Choroid plexus epithelial cell (primary cell): ENCODE measurements at places on chromosomes 3 and 15.

DNA sequence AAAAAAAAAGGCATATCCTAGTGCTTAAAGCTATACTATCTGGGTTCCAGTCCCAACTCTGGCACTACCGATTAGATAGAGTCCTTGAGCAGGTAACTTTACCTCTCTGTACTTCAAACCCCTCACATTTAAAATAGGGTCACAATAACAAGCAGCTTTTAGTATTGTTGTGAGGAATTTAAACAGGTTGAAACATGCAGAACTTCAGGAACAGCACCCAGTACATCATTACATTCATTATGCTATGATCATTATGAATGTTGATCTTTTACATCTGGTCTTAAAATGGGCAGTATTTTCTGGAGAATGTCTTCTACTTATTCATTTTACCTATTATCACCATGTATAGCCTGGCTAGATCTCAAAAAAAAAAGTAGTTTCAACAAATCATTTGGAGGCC is 176.1 kb upstream of the CCDC54 start:
- no peak for DNase-seq

DNA sequence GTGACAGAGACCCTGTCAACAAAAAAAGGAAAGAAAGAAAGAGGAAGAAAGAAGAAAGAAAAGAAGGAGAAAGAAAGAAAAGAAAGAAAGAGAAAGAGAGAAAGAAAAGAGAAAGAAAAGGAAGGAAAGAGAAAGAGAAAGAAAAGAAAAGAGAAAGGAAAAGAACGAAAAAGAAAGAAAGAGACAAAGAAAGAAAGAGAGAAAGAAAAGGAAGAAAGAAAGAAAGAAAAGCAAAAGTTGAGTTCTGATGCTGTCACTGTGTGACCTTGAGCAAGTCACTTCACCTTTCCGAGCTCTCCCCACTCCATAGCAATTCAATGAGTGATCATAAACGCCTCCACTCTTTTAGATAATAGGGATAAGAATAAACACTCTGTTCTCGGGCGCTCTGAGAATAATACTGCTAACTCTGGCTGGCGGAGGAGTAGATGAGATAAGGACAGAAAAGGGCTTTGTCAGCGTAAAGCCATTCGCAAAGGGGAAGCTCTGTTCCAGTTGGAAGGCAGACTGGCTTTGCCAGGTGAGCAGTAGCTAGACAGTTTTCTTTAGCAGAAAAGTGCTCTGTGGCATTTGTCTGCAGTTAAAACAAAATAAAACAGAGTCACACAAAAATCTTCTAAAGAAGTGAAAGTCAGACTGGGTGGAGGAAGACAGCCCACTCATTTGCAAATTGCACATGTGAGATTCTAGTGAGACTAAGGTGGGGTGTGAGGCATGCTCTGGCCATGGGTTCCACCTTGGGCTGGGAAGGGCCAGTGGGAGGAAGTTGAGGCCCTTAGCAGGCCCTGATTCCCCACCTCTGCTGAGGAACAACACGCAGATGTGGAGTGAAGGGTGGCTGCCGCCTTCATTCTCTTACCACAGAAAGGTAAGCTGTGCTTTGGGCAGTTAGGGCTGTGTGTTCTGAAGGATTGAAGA is 9.6 kb upstream of the FLNB start:
- DNase-seq, result no peak

- peak; percentile 52 for DNase-seq
Observed at GRCh38 chr15:71124937-71125790, 9.9 kb downstream of the THSD4 start.

DNA sequence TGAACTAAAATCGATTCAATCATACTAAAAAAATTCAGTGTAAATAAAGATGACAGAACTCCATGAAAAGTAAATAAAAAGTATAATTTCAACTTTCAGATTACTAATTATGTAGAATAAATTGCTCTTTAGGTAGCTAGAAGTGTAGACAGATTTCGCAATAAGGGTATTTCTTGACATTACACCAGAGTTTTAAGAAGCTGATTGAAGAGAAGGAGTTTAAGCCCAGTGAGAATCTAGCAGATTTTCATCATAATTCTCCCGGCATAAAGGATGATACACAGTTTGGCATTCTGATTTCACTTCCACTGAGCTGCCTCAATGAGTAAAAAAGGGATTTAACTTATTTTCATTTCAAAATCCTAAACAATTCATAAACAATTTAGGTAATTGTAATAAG is 259.2 kb downstream of the NEK10 start:
- no peak for DNase-seq

GRCh38 chr3:181974198-181974597 is 262.5 kb downstream of the SOX2 start:
- no peak for DNase-seq

- DNase-seq, result no peak
Observed at GRCh38 chr3:56253941-56254665, 214.2 kb downstream of the ERC2 start.

DNA sequence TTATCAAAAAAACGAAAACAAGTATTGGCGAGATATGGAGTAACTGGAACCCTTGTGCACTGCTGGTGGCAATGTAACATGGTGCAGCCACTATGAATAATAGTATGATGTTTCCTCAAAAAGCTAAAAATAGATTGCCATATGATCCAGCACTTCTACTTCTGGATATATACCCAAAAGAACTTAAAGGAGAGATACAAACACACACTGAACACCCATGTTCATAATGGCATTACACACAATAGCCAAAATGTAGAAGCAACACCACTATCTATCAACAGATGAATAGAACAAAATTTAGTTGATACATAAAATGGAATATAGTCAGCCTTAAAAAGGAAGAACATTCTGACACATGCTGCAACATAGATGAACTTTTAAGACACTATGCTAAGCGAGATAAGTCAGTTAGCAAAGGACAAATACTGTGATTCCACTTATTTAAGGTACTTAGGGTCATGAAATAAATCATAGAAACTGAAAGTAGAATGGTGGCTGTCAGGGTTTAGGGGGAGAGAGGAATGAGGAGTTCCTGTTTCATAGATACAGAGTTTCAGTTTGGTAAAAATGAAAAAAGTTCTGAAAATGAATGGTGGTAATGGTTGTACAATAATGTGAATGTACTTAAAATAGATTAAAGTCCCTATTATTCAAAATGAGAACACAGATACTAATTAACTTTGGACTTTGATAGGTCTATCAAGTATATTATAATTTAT is 59.4 kb upstream of the IMPG2 start:
- DNase-seq, result no peak

- peak; percentile 56 for DNase-seq
Observed at GRCh38 chr15:59437817-59438624, at the start of gene FAM81A. Gene FAM81A, plus strand, starts transcription at chr15:59438186. Its CDS starts 20,441 bp downstream, at chr15:59458627.

GRCh38 chr15:27705056-27705455 is 394.1 kb downstream of the OCA2 start:
- no peak for DNase-seq

DNA sequence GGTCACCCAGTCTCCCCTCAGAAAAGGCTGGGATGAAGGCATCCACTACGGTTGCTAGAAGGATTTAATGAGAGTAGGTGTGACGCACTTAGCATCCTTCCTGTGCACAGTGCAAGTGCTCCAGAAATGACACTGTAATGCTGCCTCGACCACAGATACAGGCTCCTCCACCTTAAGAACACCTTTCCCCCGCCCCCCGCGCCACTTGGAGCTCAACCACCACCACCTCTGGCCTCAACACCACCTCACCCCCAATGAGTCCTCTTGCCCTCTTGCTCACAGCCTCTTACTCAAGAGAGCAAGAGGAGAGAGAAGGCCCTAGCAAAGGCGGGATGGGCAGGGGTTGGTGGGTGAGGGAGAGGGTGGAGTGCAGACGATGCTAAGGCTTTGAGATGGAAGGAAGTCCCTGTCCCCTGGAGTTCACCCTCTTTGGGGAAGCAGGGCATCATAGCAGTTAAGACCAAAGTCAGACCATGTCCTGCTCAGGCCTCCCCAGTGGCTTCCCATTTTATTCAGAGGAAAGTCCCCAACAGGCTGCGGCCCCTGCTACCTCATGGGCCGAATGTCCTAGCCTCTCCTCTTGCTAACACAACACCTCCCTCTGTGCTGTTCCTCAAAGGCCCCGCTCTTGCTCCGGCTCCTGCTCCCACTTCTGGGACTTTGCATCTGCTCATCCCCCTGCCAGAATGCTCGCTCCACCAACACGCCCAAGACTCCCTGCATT is 8.3 kb downstream of the STARD5 start:
- DNase-seq, result no peak

DNA sequence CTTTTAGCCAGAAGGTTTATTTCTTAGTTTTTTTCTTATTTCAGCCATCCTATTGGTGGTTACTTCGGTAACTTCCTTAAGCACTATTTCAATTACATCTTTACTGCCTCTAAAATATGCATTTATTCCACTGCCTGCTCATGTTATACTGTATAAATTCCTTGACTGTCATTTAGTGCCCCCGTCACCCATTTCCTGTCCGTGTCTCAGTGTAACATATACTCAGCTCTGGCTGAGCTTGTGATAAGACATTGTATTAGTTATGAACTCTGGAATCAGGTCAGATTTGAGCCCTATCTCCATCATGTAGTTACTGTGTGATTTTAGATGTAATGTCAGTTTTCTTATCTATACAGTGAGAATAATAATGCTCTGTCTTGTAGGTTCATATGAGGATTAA is 24.2 kb downstream of the PIAS1 start:
- DNase-seq, result peak; percentile 7

DNA sequence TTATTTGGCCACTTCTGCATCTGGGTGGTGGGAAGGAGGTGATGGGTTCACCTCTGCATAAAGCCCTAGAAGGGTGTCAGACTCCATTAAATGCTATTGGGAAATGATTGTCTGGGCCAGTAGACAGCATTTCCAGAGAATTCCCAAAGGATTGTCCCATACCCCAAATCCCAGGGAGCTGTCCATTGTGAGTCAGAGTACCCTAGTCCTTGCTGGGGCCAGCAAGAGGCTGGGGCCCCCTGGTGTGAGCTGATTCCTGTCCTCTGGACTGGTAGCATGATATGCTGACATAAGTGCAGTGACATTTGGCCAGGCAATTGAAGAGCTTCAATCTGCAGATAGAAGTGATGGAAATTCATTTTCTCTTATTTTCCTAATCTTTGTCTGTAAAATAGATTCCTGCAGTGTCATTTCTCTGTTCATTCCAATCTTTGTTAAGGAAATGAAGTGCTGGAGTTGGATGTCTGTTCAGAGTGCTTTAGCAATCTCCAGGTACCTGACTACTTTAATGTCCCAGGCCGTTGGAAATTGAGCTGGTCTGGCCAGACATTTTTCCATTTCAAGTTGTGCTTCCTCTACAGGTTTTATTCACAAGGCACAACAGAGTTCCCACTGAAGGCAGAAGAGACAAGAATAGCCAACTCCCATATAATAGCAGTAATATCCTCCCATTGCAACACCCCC is 91.2 kb downstream of the RPLP1 start:
- DNase-seq, result no peak

DNA sequence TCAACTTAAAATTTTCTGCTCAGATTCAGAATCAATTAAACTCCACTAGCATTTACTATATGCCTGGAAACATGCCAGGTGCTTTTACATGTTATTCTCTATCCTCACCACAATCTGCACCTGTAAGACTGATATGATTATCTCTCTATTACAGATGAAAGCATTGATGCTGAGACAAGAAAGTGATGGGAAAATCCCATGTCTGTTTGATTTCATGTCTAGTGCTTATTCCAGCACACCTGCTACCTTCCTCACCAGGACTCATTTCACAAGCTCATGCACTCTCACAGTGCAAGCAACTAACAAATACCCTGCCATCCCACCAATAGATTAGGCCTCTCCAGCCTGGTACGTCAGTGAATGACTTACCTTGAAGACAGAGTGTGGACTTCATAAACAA is 25.0 kb upstream of the BCL6 start:
- no peak for DNase-seq

- DNase-seq, result peak; percentile 41
Observed at GRCh38 chr3:53169045-53169831, 8.2 kb downstream of the PRKCD start.

- DNase-seq, result no peak
Observed at GRCh38 chr3:32951410-32951811, at the start of gene CCR4. Gene CCR4, plus strand, starts transcription at chr3:32951644. Its CDS starts 1,779 bp downstream, at chr3:32953423.

DNA sequence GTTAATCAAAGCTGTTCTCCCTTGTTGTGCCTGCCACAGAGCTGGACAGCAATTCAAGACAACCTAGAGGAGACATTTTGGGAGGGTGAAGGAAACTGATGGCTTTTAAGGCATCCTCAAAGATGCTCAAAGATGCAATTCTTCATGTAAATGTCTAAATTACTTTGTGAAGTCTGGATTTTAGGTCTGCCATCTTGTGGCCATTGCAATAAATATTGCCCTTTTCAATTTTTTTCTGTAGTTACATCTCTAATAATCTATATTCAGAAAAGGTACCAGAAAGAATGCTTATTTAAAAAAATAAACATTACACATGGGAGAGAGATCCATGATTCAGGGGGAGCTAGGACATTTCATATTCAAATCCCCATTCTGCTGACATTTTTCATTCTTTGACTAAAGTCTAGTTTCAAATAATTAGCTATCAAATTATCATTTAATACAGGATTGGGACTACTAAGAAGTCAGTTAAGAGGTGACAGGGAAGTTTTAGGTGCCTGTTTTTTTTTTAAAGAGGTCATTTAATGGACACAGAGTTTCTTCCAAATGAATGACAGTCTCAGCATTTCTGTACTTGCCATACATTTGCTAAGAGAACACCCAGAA is 259.8 kb upstream of the WNT5A start:
- DNase-seq, result peak; percentile 53

GRCh38 chr15:25054943-25055342 is 100.2 kb downstream of the SNRPN start:
- no peak for DNase-seq

GRCh38 chr3:105431200-105431599 is 64.5 kb downstream of the ALCAM start:
- DNase-seq, result no peak

DNA sequence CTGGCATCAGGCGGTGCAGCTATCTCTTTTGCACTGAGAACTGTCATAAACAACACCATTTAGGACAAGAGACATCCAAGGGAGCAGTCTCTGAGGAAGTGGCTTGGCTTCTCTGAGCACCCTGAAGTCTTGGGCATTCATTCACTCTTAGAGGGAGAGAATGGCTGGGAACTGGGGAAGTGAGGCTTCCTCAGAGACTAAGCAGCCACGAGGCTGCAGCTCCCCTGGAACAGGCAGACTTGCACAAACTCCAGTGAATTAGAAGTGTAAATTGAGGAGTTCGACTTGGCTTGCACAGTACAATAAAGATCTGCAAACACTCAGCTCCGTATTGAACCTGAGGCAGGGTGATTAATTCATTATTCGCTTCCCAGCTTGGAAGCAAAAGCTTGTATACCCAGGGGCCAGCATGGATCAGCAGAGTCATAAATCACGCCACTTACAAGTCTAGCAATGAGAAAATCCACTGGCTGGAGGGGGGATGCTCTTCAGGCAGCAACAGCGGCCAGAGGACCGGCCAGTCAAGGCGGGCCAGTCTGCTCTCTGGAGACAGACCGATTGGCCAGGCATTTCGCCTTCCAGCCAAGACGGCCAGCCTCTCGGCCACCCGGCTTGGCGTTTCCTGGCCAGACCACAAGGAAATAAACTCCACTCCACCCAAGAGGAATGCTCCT is 118.8 kb upstream of the ADPGK start:
- peak; percentile 34 for DNase-seq

DNA sequence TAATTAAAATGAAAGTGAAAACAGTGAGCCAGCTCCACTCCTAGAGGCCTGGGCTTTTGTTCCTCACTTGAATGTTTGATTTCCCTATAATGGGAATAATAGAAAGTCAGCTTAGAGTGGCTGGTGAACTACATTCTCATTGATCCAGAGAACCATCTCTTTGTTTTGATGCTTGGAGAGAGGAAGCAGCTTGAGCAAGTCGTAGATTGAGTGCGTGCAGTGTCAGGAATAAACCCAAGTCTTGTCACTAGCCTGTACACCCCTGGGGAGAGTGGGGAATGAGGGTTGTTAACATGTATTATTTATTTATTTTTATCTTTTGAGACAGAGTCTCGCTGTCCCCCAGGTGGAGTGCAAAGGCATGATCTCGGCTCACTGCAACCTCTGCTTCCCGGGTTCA is 885 bp upstream of the LSG1 start:
- DNase-seq, result no peak
